ENCODE measurements at places on chromosomes 7 and 10.

GRCh38 chr7:33853361-33854062, 51.8 kb upstream of the BMPER start:
- DNase-seq: no peak

DNA sequence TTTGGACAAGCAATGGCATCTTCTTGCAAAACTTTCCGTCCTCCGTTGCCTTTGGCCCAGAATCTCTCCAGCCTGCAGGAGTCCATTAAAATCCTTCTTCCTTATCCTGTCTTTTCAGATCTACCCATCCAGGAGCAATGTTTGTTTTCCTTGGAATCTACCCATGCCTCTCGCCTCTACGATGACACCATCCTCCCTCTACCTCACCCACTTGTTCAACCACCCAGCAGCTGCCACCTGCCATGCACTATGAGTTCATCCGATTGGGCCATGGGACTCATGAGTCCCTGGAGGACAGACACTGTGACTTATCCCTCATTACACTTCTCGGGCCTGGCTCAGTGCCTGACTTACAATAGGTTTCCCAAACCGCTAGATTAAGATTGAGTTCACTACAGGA, 26.8 kb upstream of the MGMT start:
- no peak for DNase-seq

GRCh38 chr7:8724080-8724718, 290.8 kb downstream of the NXPH1 start:
- DNase-seq: peak; percentile 71

- DNase-seq: no peak
These were observed 27.6 kb downstream of the UNCX start for GRCh38 chr7:1260244-1260635.

DNA sequence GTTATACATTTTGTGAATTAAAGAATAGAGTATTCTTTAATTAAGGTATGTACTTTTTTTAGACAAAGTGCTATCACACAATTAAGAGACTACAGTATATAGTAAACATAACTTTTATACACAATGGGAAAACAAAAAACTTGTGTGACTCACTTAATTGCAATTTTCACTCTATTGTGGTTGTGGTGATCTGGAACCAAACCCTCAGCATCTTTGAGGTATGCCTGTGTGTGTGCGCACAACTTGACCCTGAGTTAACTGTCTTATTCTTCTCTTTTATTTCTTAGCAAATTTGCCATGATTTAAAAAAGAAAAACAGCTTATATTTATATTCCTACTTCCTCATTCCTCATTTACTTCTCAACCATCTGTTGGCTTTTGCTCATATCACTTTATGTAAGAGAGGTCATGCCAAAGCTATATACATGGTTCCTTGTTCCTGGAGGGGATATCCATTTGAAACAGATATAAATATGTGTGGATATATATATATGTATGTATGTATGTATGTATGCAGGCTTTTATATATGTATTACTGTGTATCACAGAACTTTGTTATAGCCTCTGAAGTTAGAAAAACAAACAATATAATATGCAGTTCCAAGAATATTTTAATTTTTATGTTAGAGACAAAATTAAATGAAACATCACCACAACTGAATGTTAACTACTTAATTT, 259.5 kb upstream of the HGF start:
- DNase-seq: no peak

GRCh38 chr10:107984149-107984548, 819.6 kb upstream of the SORCS1 start:
- DNase-seq: no peak

DNA sequence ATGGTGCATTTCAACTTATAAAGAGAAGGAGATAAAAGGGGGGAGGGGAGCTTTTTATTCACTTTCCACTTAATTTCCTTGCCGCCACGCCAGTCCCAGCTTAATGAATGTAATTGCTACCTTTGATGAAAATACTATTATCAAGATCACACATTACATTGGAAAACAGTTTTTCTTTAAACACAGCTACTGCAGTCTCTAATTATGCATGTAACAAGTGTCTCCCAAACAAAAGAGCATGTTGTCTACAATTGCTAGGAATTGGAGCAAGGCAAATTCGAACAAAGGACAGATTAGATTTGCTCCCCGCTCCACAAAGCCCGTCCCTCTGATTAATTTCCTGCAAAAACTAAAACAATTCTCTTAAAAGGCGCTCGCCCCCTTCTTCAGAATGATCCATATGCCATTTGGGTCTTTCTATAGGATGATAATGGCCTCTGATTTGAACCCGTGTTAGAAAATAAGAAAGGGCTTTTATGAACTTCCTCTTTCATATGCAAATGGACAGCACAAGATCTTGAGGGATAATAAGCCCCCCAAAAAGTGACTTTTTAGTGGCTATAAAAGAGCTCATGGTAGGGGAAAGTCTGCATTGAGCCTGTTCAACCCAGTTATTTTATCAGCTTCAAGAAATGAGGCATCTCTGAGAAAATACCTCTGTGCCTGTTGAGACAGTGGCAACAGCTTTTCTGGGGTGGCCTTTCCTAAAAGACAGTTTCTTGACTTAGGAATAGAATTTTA, 60.6 kb downstream of the ACADSB start:
- no peak for DNase-seq

DNA sequence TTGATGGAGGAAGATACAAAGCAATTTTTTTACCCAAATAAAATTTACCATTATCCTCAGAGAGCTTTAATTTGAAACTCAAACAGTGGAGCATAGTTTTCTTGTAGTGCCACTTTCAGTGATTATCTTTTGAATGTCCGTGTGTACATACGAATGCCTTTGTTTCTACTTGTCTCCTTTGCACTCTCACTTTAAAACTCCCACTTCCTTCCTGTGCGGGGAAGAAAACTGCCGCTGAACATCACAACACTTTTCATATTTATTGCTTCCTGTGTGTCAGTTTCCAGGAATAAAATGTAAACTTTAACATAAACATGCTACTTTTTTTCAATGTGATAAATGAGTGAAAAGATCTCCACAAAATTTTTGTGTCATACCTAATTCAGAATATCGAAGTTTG, 102.4 kb downstream of the SEMA3A start:
- DNase-seq: no peak

DNA sequence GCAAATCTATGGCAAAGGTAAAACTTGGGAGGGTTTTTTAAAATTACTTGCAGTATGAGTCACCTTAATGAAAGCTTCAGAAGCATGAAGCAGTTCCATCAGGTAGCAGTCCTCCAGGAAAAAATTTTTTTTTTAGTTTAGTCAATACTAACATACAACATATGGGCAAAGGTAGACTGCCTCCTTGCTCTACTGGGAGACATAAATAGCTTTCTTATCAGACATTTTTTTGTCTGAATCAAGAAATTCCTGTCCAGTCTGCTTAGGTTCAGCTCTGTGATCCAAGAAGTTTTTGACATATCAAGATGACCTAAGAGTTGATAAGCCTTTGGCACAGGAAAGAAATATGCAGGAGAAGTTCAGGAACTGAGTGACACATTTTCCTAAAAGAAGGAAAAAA, 171.5 kb upstream of the TCF7L2 start:
- no peak for DNase-seq

GRCh38 chr7:83531766-83532165, 117.2 kb downstream of the SEMA3E start:
- DNase-seq: no peak

- peak; percentile 80 for DNase-seq
These were observed at the start of gene VWDE for GRCh38 chr7:12403287-12404181. VWDE (minus strand) TSS chr7:12403865; CDS start chr7:12403716, 149 bp downstream.

- DNase-seq: no peak
These were observed 59.5 kb upstream of the C1QL3 start for GRCh38 chr10:16581202-16581601.

DNA sequence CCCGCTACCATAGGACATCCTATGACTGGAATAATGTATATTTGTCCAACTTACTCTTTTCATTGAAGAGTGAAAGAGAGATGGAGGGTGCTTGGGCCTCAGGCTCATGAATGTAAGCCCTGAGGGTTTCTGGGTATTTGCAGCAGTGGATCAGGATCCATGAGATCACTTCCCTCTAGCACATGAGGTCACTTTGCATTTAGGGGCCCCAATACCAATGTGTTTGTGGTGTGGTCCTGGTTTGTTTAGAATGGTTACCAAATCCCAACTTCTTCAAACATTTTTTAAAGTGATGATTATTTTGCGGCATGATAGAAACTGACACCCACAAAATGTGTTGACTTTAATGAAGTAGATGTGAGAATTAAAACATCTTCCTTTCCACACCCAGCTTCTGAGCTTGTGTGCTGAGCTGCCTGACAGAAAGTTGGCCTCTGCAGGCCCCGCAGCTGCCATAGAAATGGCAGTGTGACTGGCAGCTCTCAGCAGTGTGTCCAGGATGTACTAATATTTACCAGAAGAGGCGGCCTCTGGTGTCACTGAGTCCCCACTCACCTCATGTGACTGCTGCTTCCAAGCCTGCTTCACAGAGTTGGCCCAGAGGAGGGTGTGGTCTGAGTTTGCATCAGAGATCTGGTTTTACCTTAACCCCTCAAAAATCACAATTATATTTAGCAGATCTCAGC, 447.6 kb upstream of the NPVF start:
- no peak for DNase-seq

GRCh38 chr7:37510043-37510634, 61.5 kb upstream of the ELMO1 start:
- DNase-seq: no peak

- DNase-seq: no peak
These were observed 3.1 kb upstream of the RBP4 start for GRCh38 chr10:93604146-93604545.

DNA sequence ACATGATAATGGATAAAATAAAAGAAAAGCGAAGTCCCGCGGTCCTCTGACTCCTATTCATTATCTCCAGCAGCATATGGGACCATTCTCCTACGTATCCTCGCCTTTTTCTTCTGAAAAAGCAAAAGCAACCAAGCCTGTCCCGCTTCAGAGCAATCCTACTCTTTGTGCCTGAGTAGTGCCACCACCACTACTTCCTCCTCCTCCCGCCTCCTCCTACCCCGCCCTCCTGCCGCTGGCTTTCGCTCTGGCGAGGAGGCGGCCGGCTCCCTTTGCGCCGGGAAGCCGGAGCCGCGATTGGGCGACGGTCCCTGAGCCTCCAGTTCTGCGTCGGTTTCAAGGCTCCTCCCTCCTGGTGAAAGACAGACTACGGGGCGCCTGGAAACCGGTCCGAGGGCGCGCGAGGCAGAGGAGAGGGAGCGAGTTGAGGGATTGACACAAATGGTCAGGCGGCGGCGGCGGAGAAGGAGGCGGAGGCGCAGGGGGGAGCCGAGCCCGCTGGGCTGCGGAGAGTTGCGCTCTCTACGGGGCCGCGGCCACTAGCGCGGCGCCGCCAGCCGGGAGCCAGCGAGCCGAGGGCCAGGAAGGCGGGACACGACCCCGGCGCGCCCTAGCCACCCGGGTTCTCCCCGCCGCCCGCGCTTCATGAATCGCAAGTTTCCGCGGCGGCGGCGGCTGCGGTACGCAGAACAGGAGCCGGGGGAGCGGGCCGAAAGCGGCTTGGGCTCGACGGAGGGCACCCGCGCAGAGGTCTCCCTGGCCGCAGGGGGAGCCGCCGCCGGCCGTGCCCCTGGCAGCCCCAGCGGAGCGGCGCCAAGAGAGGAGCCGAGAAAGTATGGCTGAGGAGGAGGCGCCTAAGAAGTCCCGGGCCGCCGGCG, at the start of gene FZD1:
Gene FZD1 (plus strand): TSS at position 388 of the 878 bp plus-strand sequence. CDS start 448 bp downstream, at position 836.
- DNase-seq: peak; percentile 97

Measured in NCI-H2081 treated with DMSO at 0.1 percent for 48 hours (cell line).